HS-5 (cell line): ENCODE measurements at places on chromosomes 7 and 10.

DNA sequence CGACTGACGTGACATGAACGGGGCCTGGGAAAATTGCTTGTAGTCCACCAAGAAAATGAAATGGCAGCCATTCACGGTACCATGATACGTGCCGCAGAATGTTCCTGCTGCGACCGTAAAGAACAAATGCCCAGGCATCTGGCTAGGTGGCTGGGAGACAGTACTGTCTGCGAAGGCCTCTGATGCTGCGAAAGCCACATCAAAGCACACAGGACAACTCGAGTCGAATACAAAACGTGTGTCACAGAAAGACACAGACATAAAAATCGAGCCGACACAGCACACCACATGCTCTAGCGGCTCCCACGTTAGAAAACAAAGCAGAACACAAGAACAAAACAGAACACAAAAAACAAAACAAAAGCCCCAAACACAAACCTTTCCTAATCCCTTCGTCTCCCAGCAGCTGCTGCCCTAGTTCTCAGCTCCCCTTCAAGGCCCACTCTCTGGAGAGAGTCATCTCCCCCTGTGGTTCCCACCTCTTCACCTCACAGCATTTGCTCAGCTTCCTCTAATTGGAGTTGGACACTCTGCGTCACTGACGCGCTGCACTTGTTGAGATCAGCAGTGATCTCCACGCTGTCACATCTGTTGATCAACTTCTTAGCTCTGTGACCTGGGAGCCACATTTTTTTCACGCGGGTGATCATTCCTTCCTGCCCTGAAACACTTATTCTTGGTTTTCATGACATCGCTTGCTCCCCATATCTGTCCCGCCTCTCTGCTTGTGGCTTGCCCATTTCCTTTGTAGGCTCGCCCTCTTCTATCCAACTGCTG is 112.2 kb downstream of the CLEC2L start:
- no peak for DNase-seq

- DNase-seq, result no peak
These were observed 97.1 kb upstream of the MXI1 start for GRCh38 chr10:110110338-110110737.

GRCh38 chr7:141280100-141280499 is 206.2 kb downstream of the TMEM178B start:
- no peak for DNase-seq

DNA sequence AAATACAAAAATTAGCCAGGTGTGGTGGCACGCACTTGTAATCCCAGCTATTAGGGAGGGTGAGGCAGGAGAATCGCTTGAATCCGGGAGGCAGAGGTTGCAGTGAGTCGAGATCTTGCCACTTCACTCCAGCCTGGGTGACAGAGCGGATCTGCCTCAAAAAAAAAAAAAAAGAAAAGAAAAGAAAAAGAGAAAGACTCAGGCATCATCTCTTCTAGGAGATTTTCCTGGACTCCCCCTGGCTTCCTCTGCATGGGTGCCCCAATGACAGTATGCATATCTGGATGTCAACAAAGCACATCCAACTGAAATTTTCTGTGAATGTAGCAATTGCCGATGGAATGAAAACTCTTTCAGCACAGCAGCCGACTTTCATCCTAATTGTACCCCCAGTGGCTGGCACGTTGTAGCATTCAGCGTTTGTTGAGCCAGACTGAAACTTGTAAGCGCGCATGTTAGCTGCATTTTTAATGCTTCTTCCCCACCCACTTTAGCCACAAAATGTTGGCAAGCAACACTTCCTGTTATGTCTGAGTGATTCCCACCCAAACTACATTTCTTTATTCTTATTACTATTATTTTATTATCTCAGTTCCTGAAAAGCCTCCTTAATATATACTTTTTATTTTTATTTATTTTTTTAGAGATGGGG is 70.2 kb downstream of the PRTFDC1 start:
- DNase-seq, result no peak

DNA sequence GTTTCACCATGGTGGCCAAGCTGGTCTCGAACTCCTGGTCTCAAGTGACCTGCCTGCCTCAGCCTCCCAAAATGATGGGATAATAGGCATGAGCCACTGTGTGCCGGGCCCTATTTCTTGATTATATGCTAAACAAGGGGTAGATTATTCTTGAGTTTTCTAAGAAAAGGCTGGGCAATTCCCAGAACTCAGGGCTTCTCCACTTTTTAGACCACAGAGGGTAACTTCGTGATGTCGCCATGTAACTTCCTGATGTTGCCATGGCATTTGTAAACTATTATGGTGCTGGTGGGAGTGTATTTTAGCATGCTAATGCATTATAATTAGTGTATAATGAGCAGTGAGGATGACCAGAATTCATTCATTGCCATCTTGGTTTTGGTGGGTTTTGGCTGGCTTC is 35.8 kb downstream of the OTUD1 start:
- no peak for DNase-seq

GRCh38 chr10:75733135-75733890 is 301.9 kb downstream of the LRMDA start:
- no peak for DNase-seq

DNA sequence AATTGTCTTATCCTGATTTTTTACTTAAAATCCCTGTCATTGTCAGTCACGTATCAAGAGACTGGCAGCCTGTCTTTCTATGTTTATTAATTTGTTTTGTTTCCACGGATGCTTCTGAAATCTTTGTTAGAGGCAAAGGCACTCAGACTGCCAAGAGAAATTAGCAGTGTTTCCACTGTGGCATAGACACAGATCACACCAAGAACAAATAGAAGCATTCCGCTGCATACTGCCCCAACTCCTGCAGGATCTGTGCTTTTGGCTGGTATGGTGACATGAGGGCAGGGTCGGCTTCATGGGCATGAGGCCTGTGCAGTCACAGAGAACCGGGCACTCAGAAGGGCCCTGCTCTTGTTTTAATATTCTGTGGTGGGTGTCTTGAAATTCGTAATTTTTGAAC is 18.4 kb downstream of the CLDN12 start:
- no peak for DNase-seq

DNA sequence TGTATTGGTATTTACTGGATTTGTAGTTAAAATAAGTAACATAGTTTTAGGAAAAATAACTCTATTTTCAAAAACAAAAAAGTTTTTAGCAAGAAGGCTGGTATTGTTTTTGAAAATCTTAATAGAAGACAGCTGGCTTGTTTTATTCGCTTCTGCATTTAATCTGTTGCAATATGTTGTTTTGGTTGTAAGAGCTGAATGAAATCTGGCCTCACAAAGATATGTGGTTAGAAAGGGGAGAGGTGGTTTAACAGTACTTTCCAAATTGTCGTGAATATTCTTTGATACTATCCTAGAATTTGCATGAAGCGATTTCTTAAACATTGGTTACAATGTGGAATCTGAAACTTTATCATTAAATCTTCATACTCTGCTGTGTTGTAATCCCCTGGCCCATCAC is 355.9 kb upstream of the FZD8 start:
- no peak for DNase-seq

DNA sequence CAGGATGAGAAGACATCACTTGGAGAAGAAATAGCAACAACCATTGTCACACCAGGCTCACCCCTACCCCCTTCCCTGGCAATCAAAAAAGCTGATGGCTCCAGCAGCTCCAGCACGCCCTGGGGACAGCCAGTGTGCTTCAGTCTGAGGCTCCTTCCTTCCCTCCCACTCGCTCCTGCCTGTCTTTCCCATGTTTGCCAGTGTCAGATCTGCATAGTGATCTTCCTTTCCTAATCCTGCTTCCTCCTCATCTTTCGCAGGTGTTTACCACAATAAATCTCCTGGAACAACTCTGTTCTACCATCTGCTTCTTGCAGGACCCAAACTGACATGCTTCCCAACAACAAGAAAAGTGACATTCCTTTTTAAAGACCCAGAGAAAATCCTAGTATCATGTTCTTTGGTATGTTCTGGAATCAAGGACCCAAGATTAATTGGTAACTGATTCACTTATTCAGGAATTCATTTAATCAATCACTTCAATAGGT is 57.1 kb downstream of the STEAP1B start:
- no peak for DNase-seq

- DNase-seq, result no peak
These were observed 425.8 kb upstream of the CELF2 start for GRCh38 chr10:10591715-10592341.

- no peak for DNase-seq
These were observed 20.7 kb downstream of the FAM241B start for GRCh38 chr10:69650589-69651261.

DNA sequence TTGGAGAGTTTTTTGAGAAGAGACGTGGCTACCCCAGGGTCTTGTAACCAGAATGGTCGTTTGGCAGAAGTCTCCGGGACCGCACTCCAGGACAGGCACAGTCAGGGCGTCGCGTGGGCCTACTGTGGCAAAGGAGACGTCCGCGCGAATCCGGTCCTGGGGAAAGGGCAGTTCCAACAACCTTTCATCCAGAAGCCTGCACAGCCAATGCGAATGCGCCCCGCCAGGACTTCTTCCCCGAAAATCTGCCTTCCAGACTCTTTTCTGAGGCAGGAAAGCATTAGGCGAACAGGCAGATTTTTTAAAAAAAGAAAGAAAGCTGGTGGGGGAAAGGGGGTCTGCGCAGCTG is 2.0 kb downstream of the HPSE2 start:
- DNase-seq, result no peak
